ENCODE measurements at places on chromosomes 3 and 15. TPM values are rescaled to one million over a fixed set of nuclear protein-coding genes. Genes with fewer than 3 reads are reported as not detected.
A peak's percentile ranks its signal among the peaks of the same experiment; 100 is the strongest.

DNA sequence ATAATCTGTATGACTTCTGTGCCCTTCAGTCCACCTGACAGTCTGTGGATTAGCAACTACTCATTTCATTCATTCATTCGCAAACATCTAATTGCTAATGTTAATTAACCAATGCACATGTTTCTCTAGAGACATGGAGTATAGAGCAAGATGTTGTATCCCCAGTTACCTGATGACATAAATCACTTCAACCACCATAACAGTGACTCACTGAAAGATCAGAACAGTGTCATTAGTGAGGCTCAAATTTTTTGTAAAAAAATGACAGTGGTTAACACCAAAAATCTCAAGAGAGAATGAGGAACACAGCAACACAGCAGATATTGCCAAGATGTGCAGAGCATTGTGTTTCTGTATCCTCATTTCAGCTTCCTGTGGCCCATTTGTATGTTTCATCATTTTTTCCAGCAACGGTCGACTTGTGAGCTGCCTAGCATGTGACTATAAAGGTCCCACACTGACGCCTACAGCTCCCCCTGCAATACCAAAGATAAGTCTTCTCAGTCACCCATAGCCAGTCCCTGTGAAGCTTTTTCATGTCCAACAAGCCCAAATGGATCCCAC is 3.7 kb upstream of the PLD1 start:
- DNase-seq, result no peak

DCUN1D1 gene
- 75.3 TPM for total RNA-seq

RETNLB gene
- total RNA-seq, result not detected

DNA sequence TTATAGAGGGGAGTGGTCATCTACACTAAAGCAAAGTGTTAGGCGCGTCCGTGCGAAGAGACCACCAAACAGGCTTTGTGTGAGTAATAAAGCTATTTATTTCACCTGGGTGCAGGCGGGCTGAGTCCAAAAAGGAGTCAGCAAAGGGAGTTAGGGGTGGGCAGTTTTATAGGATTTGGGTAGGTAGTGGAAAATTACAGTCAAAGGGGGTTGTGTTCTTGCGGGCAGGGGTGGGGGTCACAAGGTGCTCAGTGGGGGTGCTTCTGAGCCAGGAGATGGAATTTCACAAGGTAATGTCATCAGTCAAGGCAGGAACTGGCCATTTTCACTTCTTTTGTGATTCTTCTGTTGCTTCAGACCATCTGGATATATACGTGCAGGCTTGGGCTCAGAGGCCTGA is 47.1 kb downstream of the OIP5 start:
- no peak for DNase-seq

- peak; percentile 17 for DNase-seq
Measured at GRCh38 chr3:187210091-187210490, 12.8 kb downstream of the RTP1 start.

CDV3 gene
- total RNA-seq, result 161 TPM

GRCh38 chr3:52428151-52429005 is 16.5 kb downstream of the SEMA3G start:
- peak; percentile 60 for DNase-seq

GRCh38 chr3:197017003-197017402 is 12.6 kb downstream of the MELTF start:
- no peak for DNase-seq

DNA sequence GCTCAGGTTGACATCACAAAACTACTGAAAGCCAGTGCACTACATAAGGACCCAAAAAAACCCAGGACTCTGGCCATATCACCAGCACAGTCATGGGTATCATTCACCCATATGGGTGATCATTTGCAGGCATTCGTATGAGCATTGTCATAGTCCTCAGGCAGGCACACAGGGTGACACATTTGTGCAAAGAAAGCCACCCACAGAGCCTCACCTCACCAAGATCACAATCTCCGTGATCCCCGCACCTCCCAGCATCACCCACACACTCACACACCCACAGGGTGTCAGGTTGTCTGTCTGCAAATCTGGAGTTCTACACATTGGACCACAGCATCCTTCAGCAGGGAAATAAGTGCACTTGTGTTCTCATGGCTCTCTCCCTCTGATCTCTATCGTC is 166.0 kb upstream of the LPP start:
- no peak for DNase-seq

- no peak for DNase-seq
Measured at GRCh38 chr15:33746203-33746602, 222.1 kb upstream of the CHRM5 start.

CISH gene
- total RNA-seq, result 0.86 TPM

DNA sequence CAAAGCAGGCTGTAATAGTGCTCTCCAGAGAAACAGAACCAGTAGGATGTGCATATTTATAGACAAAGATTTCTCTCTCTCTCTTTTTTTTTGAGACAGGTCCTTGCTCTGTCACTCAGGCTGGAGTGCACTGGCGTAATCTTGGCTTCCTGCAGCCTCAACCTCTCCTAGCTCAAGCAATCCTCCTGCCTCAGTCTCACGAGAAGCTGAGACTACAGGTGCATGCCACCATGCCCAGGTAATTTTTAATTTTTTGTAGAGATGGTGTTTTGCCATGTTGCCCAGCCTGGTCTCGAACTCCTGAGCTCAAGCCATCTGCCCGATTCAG is 67.1 kb upstream of the CHD2 start:
- no peak for DNase-seq

DNA sequence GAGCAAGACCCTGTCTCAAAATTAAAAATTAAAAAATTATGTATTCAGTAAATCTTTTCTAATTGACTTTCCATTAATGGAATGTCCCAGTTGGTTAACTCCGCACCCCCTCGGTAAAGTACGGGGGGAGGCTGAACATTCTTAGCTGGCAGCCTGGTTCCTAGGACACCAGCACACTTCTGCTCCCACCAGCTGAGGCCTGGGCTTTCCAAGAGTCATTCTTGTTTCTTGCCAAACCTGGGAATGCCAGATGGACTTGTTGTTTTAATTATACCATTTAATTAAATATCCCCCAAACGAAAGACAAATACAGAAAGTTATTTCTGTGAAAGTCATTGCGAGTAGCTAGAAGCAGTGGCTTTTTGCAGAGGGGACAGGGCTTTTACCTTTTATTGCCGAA is 179.4 kb downstream of the VGLL4 start:
- DNase-seq, result no peak

- no peak for DNase-seq
Measured at GRCh38 chr3:183318877-183319276, 65.8 kb downstream of the B3GNT5 start.

- no peak for DNase-seq
Measured at GRCh38 chr3:98884675-98885371, 16.7 kb downstream of the DCBLD2 start.

DNA sequence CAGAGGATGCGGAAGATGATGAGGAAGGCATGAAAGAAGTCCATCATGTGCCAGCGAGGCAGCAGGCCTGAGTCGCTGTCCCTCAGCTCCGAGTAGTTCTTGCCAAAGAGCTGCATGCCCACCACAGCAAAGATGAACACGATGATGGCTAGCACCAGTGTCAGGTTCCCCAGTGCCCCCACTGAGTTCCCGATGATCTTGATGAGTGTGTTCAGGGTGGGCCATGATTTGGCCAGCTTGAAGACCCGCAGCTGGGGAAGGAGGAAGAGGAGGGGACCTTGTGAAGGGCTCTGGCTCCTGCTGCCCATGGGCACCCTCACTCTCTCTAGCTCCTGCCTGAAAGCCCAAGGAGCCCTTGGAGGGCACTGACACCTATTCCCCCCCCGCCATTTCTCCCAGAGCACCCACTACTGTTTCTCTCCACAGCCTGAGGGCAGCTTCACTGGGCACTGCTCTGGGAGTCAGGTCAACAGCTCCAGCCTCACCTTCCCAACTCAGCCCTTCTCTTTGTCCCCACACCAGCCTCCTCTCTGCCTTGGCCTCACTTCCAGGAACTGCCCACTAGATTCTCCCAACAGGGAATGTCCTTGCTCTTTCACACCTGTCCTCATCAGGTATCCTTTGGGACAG is 63.6 kb downstream of the SCN5A start:
- no peak for DNase-seq

DNA sequence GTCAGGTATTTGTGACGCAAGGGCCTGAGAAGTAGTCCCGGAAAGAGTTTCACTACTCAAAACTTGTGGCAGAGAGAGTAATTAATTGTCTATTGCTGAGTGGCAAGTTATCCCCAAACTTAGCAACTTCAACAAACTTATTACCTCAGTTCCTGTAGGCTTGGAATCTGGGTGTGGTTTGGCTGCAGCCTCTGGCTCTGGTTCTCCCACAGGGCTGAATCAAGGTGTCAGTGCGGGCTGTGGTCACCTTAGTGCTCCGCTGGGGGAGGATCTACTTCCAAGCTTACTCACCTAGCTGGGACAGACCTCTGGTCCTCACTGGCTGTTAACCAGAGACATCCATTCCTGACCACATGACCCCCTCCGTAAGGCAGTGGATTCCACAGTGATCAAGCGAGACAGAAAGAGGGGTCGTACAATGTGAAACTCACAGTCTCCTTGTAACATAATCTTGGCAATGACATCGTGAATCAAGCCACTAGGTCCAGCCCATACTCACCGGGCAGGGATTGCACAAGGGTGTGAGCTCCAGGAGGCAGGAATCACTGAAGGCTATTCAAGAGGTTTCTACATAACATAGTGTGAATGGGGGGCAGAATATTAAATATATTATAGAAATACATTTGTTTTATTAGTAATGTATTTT is 138.3 kb downstream of the RYR3 start:
- DNase-seq, result no peak

DNA sequence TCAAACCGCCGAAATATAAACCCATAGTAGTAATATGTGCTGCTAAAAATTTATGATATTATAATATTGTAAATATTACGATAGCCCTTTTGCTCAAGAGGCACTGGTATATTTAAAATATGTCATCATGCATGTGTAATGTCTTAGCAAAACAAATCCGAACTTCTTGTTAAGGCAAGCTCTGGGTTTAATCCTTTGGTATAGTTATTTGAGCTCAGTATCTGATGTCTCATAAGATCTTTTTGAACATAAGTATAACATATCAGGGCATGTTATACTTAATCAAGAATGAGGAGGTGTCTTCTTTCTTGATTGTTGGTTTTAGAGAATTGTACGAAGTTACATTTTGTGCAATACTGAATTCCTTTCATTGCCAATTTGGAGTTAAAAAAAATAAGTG is 154.1 kb upstream of the CBLB start:
- no peak for DNase-seq

- no peak for DNase-seq
Measured at GRCh38 chr3:13880811-13881156, 913 bp upstream of the WNT7A start.

GRCh38 chr15:49372366-49372765 is 50.7 kb upstream of the FGF7 start:
- no peak for DNase-seq

FBXW12 gene
- total RNA-seq, result 0.55 TPM

GRCh38 chr3:125220727-125221429 is 8.3 kb upstream of the SLC12A8 start:
- DNase-seq, result no peak

MYZAP gene
- not detected for total RNA-seq

- peak; percentile 100 for DNase-seq
Measured at GRCh38 chr3:120094776-120095225, 554 bp upstream of the GSK3B start.

DNA sequence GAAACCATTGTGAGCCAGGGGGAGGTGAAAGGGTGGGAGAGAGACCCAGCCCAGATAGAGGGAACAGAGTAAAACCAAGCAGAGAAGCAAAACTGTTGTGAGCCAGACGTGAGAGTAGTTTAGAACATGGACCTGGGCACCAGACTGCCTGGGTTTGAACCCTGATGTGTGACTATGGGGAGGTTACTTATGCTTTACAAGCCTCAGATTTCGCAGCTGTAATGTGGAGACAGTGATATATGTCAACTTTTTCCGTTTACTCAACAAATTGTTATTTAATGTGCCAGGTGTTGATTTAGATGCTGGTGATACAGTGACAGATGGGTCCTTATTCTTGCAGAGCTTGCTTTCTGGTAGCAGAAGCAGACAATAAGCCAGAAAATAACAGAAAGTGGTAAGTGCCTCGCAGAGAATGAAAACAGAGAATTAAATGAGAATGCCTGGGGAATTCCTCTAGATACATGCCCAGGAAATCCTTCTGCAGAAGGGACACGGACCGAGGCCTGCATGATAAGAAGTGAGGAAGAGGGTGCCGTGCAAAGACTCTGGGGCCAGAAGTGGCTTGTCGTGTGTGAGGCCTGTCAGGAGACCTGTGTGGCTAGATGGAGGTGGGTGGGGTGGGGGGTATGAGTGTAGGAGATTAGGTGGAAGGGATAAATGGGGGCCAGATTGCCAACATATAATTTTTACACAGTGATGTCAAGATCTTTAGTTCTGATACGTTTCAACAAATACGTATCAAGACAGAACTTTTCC is 15.0 kb downstream of the KAT2B start:
- no peak for DNase-seq

CACNA1D gene
- total RNA-seq, result 0.85 TPM
